ENCODE measurements at places on chromosomes 6 and 20.

- no peak for DNase-seq
These were observed 43.8 kb upstream of the OSTM1 start for GRCh38 chr6:108118359-108118724.

- DNase-seq = no peak
These were observed 97.8 kb downstream of the PACRG start for GRCh38 chr6:162825597-162825996.

- no peak for DNase-seq
These were observed 54.7 kb upstream of the ZMYND8 start for GRCh38 chr20:47411161-47411560.

- no peak for DNase-seq
These were observed 628.1 kb upstream of the CITED2 start for GRCh38 chr6:140002396-140003022.

DNA sequence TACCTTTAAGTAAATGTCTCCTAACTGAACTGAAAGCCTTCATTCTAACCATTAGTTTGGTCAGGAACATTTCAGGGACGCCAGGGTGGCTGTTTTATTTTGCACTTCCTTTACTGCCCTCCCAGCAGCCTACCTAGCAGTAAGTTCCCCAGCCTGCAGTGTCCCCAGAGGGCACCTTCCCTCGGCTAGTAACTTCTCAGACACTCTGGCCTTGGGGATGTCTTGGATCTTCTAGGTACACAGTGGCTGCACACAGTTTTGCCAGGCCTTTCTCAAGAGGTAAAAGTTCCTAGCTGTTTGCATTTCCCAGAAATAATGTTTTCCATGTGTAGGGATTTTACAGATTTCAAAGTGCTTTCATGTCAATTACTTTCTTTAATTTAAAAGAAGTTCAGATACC, 378 bp upstream of the LAMA2 start:
- DNase-seq = no peak

- DNase-seq = no peak
These were observed 1143.8 kb upstream of the MAP3K7 start for GRCh38 chr6:91730710-91731109.

GRCh38 chr20:46520540-46520939, 7.2 kb upstream of the ZNF334 start:
- DNase-seq = no peak

DNA sequence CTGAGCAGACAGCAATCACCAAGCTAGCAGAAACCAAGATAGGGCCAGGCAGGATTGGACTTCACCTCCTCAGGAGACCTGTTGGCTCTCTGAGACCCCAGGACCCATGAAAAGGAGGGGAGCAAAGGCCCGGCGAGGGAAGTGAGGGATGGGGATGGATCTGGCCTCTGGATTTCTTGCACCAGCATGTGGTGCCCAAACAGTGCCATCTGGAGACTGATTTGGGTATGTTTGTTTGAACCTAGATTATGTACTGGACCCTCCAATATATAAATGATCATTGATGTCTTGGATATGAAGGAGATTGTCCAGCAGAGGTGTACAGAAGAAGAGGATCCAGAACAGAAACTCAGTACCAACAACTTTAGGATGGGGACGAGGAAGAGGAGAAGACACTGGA, 83.4 kb upstream of the LY86 start:
- DNase-seq = no peak

GRCh38 chr20:34210271-34210670, 31.0 kb upstream of the ASIP start:
- DNase-seq = no peak

DNA sequence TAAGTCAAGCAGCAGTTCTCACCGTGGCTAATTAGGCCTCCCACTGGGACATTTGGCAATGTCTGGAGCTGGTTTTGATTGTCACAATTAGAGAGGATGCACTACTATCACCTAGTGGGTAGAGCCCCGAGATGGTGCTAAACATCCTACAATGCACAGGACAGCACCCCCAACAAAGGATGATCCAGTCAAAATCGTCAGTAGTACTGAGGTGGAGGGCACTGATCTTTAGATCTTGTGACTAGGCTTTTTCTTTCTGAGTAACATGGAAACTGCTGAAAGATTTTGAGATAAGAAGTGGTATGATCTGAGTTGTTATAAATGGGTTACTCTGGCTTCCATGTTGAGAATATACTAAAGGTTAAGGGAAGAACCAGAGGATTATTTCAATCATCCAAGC, 12.0 kb downstream of the UBD start:
- DNase-seq = peak; percentile 11

- DNase-seq = no peak
These were observed 14.5 kb upstream of the COL12A1 start for GRCh38 chr6:75220357-75220756.

- DNase-seq = no peak
These were observed 25.1 kb downstream of the GPR63 start for GRCh38 chr6:96812077-96812703.

DNA sequence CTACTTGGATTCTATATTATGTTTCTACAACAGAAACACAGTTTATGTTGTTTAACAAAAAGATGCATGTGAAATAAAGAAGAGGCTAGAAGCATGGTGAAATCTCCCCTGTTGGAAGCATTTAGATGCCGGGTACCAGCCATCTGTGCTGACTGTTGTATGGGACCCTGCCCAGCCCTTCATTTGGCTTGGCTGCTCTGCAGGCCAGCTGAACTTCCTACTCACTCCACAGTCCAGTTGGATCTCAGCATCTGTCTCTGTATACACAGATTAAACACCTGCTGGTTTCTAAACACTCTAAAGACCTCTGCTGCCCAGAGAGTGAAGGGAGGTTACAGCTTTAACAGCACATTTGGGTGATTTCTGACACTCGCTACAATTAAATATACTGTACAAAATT, 228.3 kb downstream of the SLC35F1 start:
- DNase-seq = no peak

DNA sequence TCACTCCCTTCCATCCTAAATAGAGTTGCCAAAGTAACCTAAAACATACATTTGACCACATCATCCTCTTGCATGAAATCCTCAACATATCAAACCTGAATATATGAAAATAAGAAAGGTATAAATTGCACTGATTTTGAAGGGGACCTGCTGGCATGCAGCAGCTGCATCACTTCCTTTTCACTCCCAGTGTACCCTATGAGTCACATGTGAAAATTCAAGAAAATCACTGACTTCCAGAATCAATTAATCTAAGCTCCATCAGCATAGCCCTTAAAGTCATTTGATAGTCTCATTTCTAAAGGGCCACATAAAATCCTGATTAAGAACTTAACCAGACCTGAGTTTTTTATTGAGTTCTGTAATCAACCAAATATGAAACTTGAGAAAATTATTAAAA, 24.3 kb downstream of the SNX14 start:
- DNase-seq = no peak

DNA sequence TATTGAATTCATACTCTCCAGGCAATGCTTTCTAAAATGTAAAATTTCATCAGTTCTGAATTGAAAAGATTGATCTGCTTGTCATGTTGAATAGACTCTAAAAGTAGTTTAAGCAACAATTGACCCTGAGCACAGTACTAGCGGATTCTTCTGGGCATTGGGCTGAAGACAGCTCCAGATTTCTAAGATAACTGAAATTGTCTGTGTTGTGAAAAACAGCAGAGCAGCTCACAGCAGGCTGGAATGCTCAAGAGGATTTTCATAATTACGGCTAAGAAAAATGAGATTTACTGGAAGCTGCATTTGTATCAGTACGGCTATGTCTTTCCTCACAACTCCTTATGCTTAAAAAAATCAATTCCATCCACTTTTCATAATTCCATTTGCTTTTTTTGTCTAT, 373.7 kb downstream of the HACE1 start:
- DNase-seq = no peak

DNA sequence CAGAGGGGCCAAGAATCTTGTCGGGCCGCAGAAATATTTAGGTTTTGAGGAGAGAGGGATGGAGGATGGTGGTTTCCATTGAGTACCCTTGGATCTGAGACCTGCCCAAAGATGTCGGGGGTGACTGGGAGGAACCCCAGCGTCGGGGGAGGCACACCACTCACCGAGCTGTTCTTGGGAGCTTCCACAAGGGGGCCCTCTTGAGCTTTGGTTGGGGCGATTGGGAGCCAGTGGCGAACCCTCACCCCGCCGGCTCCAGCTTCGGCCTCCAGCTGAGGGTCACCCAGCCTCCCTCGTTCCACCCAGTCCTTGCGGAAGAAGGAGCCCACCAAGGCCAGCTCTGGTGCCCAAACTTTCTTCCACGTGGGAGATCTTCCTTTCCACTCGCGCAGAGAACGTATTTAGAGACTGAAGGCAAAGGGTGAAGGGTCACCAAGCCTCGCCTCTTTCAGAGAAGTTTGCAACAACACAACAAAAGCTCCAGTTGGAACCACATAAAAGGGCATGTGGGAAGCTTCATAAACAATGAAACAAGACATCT, 33.6 kb downstream of the APCDD1L start:
- peak; percentile 68 for DNase-seq

DNA sequence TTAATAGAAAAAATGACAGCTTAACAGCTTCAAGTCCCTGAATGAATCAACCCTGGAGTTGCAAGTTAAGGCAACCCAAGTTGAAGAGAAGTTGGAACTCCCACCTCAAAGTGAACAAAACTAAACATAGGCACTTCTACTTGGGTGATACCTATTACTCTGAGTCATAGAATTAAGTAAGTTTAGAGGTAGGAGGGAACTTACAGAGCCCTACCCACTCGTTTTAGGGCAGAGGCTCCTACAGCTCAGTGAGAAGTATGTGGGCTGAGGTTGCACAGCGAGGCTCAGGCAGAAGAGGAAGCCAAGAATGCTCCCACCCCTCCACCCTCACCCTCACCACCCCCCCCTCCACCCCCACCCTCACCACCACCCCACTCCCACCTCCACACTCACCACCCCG, 42.2 kb downstream of the NFATC2 start:
- DNase-seq = peak; percentile 56

DNA sequence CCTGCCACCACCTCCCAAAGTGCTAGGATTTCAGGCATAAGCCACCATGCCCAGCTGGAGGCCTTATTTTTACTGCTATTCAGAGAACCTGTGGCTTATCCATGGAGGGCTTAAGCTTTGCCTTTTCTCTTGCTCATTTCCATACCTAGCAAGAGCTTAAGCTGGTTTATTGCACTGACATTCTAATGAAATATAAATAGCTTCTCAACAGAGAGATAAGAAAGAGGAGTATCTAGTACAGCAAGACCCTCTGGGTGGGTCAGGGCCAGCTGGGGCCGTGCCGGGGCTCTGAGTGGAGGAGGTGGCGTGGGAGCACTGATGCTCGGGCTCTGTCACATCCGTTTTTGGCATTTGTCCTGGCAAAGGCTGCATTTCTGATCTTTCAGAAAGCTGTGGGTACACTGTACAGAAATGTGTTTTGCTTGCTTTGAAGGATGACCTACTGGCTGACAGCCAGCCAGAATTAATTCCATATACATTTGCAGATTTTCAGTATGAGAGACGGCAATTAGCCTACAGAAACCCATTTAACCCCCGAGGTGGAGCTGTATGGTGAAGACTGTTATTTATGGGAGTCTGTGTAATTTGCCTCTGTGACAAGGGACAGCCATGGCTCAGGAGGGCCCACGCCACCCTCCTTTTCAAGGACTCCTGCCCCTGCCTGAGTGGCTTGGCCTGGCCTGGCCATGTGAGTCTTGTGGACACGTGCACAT, 181.6 kb upstream of the AKAP12 start:
- DNase-seq = no peak

DNA sequence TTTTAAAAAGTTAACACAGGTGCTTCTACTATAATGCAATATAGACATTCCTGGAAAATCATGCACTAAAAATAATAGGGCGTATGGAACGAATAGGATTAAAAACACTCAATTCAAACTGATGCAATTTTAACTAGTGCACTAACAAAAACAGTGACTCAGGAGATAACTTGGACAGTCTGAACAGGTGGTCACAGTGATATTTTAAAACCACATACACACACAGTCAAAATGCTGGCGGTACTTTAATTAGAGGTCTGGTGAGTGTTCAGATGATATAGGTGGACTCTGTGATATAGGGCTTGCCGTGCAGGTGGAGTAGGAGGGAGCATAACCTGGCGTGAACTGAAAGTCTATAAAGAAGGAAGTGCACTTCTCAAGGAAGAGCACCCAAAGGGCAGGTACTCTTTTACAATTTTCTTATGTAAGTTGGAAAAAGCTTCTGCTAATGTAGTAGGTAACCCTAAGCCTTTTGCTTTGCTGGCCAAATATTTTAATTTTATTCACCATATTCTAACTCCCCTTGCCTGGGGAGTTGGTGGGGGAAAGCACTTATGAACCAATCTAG, 41.9 kb upstream of the PLN start:
- no peak for DNase-seq

GRCh38 chr6:13286181-13286580, 42.2 kb downstream of the TBC1D7 start:
- no peak for DNase-seq

- DNase-seq = no peak
These were observed 99.3 kb downstream of the TTLL2 start for GRCh38 chr6:167424060-167424673.

DNA sequence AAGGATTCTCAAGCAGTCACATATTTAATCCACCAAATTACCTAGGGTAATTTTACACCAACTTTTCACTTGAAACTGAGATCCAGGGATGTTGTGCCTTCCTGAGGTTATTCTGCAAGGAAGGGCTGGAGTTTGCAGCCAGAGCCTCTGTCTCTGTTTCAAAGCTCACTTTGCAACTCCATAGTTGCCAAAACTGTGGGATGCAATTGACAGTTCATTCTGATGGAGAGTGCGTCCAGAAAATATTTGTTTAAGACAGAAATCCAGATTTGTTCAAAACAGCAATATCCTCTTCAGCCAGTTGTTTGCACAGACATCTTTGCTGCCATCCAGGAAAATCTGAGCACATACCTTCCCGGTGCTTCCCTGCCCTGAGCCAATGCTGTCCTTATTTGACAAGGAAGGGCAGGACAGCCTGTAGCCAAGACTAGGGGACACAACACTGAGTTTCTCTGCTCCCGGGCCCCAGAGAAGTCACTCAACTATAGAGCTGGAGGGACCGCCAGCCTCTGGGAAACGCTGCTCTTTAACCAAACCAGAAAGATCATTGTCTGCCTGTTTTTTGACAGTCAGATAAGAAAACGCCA, 297.4 kb downstream of the HIVEP2 start:
- DNase-seq = no peak

All from stimulated activated CD4-positive, alpha-beta T cell treated with anti-CD3 and anti-CD28 coated beads, Interleukin-1b, Interleukin-23, amount 100 ng/mL, for 48 hours (primary cell).